ENCODE measurements at places on chromosomes 4 and X.

DNA sequence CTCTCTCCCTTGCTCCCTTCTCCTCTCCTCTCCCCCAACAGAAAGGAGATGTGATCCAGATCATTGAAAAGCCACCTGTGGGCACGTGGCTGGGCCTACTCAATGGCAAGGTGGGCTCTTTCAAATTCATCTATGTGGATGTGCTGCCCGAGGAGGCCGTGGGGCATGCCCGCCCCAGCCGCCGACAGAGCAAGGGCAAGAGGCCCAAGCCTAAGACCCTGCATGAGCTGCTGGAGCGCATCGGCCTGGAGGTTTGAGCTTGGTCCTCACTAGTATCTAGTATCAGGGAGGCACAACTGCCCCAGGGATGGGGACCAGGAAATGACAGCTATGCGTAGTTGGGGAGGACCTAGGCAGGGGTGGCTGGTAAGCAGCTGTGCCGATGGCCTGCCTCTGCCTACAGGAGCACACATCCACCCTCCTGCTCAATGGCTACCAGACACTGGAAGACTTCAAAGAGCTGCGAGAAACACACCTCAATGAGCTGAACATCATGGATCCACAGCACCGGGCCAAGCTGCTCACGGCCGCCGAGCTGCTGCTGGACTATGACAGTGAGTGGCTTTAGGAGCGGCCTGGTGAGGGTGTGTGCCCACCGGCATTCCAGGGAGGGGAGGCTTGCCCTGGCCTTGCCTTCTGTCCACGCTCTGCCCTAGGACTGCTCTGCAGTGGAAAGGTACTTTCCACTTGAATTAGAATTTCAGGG is 13.0 kb downstream of the SASH3 start:
- DNase-seq = no peak

DNA sequence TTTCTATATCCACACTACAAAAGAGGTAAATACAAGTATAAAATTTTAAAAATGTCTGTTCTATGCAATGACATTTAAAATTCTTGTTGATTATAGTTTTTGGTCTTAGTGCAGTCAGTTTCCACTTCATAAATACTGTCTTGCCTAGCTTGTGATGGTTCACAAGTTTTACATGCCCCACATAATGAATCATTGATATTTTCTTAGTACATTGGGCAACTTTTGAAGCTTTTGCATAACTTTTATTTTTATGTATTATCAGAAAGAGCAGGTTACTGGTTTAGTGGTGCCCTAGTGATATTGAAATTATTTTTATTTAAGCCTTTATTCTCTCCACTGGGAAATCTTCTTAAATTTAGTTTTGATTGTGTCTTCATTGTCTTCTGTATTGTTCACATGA is 388.0 kb downstream of the CCSER1 start:
- no peak for DNase-seq

DNA sequence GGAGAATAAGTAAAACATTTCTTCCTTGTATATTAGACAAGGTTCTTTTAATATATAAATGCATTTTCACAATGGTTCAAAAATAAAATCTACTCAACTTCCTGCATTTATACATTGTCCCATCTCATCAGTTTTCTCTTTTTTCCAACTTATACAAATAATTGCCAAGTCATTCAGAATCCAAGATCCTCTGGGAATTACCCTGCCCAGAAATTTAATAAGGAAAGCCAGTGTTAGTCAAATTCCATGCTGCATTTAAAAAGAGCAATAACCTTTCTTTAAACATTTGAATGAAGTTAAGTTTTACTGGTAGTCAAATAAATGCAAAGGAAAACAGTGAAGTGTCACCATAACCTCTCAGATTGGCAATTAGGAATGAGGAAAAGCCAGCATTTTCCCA is 357.9 kb downstream of the PPP3CA start:
- no peak for DNase-seq

GRCh38 chr4:132169660-132170059 is 979.4 kb upstream of the PCDH10 start:
- DNase-seq = no peak

GRCh38 chr4:24764345-24764744 is 31.0 kb upstream of the SOD3 start:
- DNase-seq = no peak

- DNase-seq = no peak
Measured at GRCh38 chr4:147381749-147382148, 99.1 kb upstream of the EDNRA start.

- no peak for DNase-seq
Measured at GRCh38 chrX:108396188-108396891, 41.9 kb downstream of the COL4A6 start.

DNA sequence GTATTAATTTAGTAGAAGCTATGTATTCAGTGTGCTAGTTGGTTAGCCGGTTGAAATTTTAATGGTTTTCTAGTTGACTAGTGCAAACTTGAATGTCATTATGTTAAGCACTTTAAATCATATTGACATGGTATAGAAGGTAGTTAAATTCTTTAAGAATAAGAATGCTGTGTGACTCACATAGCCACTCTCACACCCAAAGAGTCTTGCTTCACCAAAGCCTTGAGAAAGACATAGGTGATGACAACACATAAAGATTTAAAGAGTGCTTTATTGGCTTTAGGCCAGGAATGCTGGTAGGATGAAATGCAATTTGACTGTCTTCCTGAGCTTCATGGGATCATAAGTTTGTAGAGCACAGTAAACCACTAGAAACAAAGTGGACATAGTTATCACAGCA is 85.3 kb downstream of the DCAF8L2 start:
- no peak for DNase-seq

DNA sequence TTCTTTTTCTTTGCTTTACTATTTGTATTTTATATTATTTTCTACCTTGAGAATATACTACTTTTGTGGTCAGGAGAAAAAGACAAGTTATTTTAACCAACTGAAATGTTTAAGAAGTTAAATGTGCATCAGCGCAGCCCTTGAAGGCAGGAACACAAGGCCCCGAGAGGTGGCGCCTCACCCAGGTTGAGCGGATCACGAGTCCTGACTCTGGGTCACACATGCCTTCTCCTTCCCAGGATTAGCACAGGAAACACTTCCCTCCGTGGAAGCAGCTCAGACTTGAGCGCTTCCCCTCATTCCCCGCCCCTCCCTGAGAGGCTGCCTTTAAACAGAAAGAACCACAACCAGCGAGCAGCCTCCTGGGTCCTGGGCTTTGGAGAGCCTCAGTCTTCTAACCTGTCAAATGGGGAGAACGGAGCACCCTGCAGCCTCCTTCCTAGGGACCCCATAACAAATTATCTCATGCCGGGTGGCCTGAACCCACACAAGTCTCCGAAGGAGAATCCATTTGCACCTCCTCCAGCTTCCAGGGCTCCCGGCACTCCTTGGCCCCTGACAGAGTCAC is 217.6 kb downstream of the AFAP1 start:
- DNase-seq = no peak

- no peak for DNase-seq
Measured at GRCh38 chr4:109847896-109848442, at the start of gene LRIT3. Gene LRIT3, plus strand, starts transcription at chr4:109848107. Its CDS starts 95 bp downstream, at chr4:109848202.

GRCh38 chrX:100864657-100865391 is 9.3 kb downstream of the NOX1 start:
- no peak for DNase-seq

GRCh38 chrX:124395145-124395880 is 49.0 kb downstream of the SH2D1A start:
- peak; percentile 19 for DNase-seq

GRCh38 chrX:123833387-123833786 is 26.5 kb upstream of the XIAP start:
- peak; percentile 73 for DNase-seq

DNA sequence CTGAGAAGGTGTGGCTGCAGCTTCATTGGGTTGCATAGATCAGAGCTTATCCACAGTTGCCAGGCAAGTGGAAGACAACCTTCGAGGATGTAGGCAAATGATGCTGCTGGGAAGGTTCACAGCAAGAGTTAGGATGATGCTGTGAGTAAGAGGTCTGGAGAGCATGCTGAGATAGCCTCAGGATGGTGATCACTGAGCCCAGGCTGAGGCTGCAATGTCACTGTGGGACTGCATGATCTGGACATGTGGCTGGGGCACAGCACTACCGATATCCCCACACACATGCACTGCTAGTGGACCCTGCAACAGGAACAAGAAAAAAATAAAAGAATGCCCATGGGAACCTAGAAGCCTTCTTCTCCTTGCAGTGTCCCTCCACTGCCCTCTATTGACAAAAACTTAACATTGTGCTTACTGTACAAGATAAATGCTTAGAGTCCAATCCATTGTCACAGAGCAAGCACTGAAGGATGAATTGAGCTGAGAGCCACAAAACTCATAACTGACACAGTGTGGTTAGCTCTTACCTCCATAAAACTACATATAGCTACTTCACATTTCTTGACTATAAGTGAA is 105.6 kb downstream of the CNKSR2 start:
- DNase-seq = peak; percentile 49

DNA sequence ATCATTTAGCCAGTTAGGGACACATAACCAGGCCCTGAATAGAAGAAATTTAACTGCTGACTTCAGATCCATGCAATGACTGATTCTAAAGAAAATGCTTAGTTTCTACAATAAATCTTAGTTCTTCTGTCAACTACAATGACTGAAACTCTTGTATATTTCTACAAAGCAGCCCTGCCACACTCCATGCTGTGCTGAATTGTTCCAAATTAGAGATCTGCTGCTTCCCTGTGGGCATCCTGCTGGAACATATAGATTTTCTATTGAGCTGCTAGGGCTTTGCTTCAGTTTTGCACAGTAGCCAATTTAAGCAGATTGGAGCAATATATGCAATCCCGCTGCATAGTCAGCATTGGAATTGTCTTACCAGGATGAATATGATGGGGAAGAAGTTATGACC is 312.8 kb upstream of the SMIM31 start:
- no peak for DNase-seq

- DNase-seq = no peak
Measured at GRCh38 chr4:65651031-65651430, 19.3 kb downstream of the EPHA5 start.

DNA sequence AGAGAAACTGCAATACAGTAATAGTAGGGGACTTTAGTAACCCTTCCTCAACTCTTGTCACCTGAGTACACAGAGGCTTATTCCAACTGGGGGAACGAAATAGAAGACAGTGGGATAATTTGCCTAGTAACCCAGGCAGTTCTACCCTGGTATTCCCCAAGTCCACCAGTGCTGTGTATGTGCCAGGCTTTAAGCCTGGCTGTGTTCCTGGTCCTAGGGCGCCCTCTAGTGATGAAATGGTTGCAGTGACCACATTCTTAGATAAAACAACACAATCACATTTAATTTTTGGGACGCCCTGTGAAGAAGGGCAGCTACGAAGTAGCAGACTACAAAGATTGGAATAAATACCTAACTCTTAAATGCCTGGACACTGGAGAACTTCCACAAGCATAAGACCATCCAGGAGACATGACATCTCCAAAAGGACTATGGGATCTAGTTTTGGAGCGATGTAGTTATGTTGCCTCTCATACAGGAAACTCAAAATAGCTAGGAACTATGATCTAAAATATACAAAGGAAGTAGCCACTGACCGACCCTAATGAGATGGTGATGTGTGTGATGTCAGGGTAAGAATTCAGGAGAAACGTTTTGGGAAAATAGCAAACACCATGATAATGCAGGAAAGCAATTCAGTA is 288.5 kb upstream of the ZCCHC13 start:
- peak; percentile 66 for DNase-seq

DNA sequence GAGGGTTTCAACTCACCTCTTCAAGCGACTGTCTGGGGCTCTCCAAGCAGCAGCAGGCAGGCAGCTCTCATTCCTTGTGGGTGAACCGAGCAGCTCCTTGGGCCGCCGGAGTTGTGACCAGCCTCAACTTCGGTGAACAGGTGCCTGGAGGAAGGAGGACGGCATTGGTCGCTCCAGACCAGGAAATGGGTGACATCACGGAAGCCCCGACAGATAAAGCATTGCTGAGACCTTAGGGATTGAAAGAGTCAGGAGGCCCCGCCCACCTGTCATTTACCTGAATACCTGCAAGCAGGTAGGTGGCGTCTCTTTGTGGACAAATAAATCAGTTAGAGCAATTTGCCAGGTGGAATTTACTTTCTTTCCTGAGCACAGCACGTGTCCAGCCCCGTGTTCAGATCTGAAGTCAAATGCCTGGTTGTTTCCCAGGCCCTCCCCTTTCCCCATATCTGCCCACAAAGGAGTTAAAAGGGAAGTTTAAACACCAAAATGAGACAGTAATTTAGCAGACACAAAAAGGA is at the start of gene LNX1:
LNX1 (minus strand) TSS at position 115 of the 521 bp plus-strand sequence. CDS start 17,484 bp downstream, outside the sequence.
- no peak for DNase-seq

DNA sequence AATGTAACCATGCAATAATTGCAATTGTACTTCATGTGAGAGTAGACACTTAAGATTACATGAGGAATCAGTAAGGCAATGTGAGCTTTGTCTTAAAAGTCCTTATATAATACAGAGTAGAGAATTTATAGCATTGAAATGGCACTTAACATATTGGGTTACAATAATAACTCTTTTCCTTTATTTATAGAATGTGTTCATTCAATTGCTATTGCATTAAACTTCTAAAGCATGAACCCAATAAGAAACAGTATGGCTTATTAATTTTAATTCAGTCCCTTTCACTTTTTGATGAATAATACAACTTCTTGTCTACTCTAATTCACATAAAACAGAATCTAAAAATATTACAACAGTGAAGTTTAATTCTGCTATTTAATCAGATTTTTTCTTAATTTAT is 174.2 kb upstream of the PABPC4L start:
- DNase-seq = no peak

- DNase-seq = peak; percentile 34
Measured at GRCh38 chrX:64894454-64895038, 81.7 kb downstream of the ZC4H2 start.

DNA sequence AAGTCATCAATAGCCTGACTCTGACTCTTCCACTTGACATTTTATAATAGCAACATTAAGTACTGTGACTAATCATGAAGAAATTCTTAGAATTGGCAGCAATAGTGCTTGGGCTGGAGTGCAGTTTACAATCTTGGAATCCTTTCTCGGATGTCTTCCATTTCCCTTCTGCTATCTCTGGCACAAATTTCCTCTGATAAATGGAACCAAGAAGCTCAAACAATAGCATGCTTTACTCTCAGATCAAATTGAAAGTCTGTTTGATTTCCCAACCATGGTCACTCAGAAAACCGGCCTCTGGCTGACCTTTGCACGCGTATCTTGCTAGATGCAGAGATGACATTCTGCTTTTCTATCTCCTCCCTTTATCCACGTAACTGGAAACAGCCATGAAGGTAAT is 99.0 kb upstream of the SPANXC start:
- no peak for DNase-seq

DNA sequence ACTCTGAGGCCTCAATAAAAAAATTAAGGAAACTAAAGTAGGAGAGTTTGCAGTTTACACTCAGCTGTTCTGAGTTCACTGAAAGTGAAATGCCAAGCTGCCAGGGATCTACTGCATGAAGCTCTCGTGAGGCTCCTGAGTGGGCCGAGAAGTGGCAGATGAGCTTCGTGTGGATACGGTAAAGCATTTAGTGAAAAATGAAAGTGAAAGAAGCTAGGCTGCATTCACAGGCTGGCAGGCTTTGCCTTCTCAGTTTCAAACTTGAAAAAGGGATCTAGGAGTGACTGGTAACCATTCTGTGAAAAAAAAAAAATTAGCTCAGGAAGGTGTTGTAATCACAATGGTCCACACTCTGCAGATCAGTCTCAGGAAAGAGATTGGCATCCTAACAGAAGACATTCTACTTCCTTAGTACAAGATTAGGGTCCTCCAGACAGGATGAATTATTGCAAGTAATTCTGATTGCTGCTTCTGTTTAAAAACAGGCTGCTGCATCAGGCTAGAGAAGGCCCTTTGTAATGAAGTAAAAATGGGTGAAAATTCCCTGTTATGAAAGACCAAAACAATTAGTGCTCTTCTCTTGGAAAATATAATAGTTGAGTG is 679.9 kb downstream of the RPA4 start:
- DNase-seq = peak; percentile 62

- DNase-seq = peak; percentile 22
Measured at GRCh38 chrX:48719958-48720357, 23.4 kb downstream of the SUV39H1 start.

- no peak for DNase-seq
Measured at GRCh38 chr4:12949719-12950490, 534.2 kb downstream of the RAB28 start.
